ENCODE measurements at places on chromosomes 13 and 19. TPM values are rescaled to one million over a fixed set of nuclear protein-coding genes. Genes with fewer than 3 reads are reported as not detected.
A peak's percentile ranks its signal among the peaks of the same experiment; 100 is the strongest.

GRCh38 chr19:17834350-17835181, 13.2 kb downstream of the JAK3 start:
- no peak overlapping the region for H3K4me3 ChIP-seq
- H3K27me3 ChIP-seq, result peaks cover 8% of the 10 kb centered on the region
- peaks cover 9% of the 10 kb centered on the region for H3K4me1 ChIP-seq
- no peaks in the 10 kb centered on the region for H3K36me3 ChIP-seq
- DNase-seq, result no peak

SYT5 gene
- not detected for total RNA-seq

ZSCAN22 gene
- total RNA-seq, result 2.8 TPM

GRCh38 chr13:26619358-26619757, 61.9 kb downstream of the WASF3 start:
- H3K27ac ChIP-seq, result no peak overlapping the region
- no peak overlapping the region for H3K4me3 ChIP-seq
- H3K4me1 ChIP-seq, result peaks cover 9% of the 10 kb centered on the region
- no peaks in the 10 kb centered on the region for H3K27me3 ChIP-seq

LSR gene
- total RNA-seq, result 0.99 TPM

- no peaks in the 10 kb centered on the region for H3K36me3 ChIP-seq
- no peak overlapping the region for H3K4me3 ChIP-seq
- H3K27ac ChIP-seq, result no peak overlapping the region
- no peaks in the 10 kb centered on the region for H3K4me1 ChIP-seq
Observed at GRCh38 chr13:108200781-108201398, 14.4 kb downstream of the LIG4 start.

DNA sequence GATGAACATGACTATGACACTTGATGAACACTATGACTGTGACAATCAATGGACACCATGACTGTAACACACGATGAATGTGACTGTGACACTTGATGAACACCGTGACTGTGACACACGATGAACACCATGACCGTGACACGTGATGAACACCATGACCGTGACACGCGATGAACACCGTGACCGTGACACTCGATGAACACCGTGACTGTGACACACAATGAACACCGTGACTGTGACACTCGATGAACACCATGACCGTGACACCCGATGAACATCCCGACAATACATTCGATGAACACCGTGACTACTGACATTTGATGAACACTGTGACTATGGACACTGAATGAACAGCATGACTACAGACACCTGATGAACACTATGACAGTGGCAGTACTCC, 30.9 kb downstream of the ZFR2 start:
- H3K4me3 ChIP-seq, result no peak overlapping the region
- no peaks in the 10 kb centered on the region for H3K36me3 ChIP-seq
- peaks cover 41% of the 10 kb centered on the region for H3K27me3 ChIP-seq
- no peak for DNase-seq
- no peaks in the 10 kb centered on the region for H3K4me1 ChIP-seq

- no peaks in the 10 kb centered on the region for H3K4me1 ChIP-seq
- no peak overlapping the region for H3K4me3 ChIP-seq
- H3K27ac ChIP-seq, result no peak overlapping the region
- H3K36me3 ChIP-seq, result peaks cover 20% of the 10 kb centered on the region
Observed at GRCh38 chr19:12513531-12514061, 29.0 kb upstream of the ZNF709 start.

- H3K27ac ChIP-seq, result peak overlapping the region; percentile 89
- H3K4me1 ChIP-seq, result peaks cover 51% of the 10 kb centered on the region
- DNase-seq, result no peak
Observed at GRCh38 chr13:29847501-29847983, 2.9 kb downstream of the UBL3 start.

FTL gene
- 4,533 TPM for total RNA-seq

FBXO17 gene
- 44.9 TPM for total RNA-seq

PCDH20 gene
- 0.19 TPM for total RNA-seq

DNA sequence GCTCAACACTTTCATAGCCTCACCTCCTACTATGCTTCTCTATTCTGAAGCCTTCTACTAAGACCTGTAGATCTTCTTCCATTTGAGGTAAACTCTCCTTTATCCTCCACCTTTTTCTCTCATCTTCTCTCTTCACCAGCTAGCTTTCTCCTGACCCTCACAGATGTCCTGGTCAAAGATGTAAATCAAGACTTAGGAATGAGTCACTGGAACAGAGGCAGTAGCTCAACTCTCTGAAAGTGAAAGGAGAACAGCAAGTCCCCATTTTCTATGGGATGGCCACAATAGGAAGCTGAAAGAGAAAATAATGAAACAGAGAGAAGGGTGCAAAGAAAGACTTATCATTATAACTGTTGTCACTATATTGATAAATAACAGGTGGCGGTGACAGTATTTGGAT, 86.1 kb upstream of the DOCK9 start:
- peaks cover 66% of the 10 kb centered on the region for H3K4me1 ChIP-seq
- no peak overlapping the region for H3K27ac ChIP-seq
- no peak for DNase-seq

- peaks cover 74% of the 10 kb centered on the region for H3K4me1 ChIP-seq
- no peak for DNase-seq
- no peaks in the 10 kb centered on the region for H3K27me3 ChIP-seq
- H3K36me3 ChIP-seq, result peaks cover 40% of the 10 kb centered on the region
- peak overlapping the region; percentile 76 for H3K4me3 ChIP-seq
Observed at GRCh38 chr19:47729799-47730520, 15.4 kb upstream of the NOP53 start.

GRCh38 chr19:29672319-29672932, 7.2 kb downstream of the PLEKHF1 start:
- H3K4me1 ChIP-seq, result peaks cover 39% of the 10 kb centered on the region
- no peaks in the 10 kb centered on the region for H3K27me3 ChIP-seq
- peaks cover 15% of the 10 kb centered on the region for H3K36me3 ChIP-seq
- no peak for DNase-seq
- no peak overlapping the region for H3K27ac ChIP-seq
- H3K4me3 ChIP-seq, result no peak overlapping the region

CGB2 gene
- total RNA-seq, result not detected

- peaks cover 4% of the 10 kb centered on the region for H3K27me3 ChIP-seq
- H3K27ac ChIP-seq, result no peak overlapping the region
- no peak overlapping the region for H3K4me3 ChIP-seq
Observed at GRCh38 chr13:67466569-67466968, 236.4 kb upstream of the PCDH9 start.

- no peak for DNase-seq
- H3K27ac ChIP-seq, result peak overlapping the region; percentile 89
- H3K4me1 ChIP-seq, result peaks cover 59% of the 10 kb centered on the region
- no peak overlapping the region for H3K4me3 ChIP-seq
- no peaks in the 10 kb centered on the region for H3K27me3 ChIP-seq
- H3K36me3 ChIP-seq, result peaks cover 32% of the 10 kb centered on the region
Observed at GRCh38 chr13:111252446-111253364, 67.7 kb upstream of the TEX29 start.

DNA sequence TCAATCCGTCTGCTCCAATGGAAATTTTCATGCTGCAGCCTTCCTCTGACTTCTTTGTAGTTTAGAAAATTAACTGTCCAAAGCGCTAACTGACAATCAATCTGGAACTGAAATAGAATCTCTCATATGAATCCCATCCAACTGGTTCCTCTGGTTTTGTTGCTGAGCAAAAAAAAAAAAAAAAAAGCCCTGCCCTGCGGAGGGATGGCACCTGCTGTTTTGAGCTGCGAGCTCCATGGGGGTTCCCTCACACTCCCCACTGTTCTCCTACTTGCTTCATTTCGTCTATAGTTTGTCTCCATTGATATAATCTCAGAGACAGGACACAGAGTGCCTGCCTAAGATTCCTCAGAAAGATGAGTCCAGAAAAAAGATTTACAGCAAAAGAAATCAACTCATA, 33.4 kb downstream of the FAAP24 start:
- H3K27me3 ChIP-seq, result no peaks in the 10 kb centered on the region
- no peak overlapping the region for H3K27ac ChIP-seq
- H3K4me3 ChIP-seq, result no peak overlapping the region
- peaks cover 10% of the 10 kb centered on the region for H3K36me3 ChIP-seq
- H3K4me1 ChIP-seq, result no peaks in the 10 kb centered on the region
- DNase-seq, result no peak
